Heart left ventricle (tissue), 16 donors: ENCODE measurements at places on chromosomes 2 and 18.

GRCh38 chr2:62741954-62742722 is 36.6 kb downstream of the EHBP1 start:
- DNase-seq: no peak

GRCh38 chr18:73891572-73892421 is 255.8 kb downstream of the FBXO15 start:
- DNase-seq: no peak

DNA sequence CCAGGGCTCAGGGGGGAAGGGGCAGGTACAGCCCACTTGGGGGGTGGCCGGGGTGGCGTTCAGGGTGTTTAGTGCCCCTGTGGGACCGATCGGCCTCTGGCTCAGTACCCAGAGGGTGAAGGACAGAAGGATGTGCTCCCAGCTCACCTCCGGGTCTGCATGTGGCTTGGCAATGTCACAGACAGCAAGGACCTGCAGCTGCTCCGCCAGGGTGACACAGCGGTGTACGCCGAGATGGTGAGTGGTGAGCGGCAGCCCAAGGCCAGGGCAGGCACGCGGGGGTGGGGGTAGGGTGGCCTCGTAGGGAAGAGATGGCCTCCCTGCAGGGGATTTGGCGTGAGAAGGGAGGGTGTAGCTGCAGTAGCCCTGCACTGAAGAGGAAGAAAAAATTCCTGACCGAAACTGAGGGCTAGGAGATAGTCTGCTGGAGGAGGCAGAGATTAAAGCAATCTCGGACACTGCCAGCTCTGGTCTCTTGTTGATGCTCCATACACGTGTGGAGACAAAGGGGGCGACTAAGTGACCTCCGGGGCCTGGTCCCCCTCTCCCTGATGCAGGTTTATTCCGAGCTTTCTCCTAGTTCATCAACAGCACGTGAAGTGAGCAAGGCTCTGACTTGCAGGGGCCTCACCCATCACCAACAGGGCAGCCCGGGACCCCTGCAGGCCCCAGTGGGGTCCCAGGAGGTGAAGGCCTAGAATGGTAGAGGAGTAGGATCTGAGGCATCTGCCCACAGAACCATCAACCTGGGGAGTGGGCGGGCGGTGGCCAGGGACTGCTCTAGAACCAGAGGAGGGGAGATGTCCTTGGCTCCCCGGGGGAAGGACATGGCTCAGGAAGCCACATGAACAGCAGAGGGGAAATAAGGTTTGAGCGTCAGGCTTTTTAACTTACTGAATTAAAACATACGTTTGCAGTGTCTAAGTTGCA is 45.4 kb downstream of the FER1L5 start:
- no peak for DNase-seq

GRCh38 chr18:27366665-27367064 is 181.6 kb upstream of the CHST9 start:
- no peak for DNase-seq

DNA sequence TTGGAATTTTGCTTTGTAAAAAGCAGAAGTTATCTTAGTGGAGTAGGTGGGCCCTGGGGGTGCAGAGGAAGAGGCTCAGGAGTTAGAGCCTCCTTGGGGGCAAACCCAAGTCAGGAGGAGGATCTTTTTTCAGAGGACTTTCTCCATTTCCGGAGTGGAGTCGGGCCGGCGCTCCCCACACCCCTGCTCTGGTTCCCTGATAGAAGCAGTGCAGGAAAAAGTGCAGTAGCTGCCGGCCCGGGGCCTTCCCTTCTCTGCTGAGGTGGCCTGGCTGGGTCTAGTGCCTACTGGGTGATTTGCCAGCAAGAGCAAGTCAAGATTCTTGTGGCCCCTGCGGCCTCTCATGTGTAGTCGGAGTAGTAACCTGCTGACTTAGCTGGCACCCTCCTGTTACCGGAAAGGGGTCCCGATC is 124.2 kb upstream of the HS6ST1 start:
- no peak for DNase-seq
